RPMI7951 (cell line): ENCODE measurements at places on chromosomes 13 and 19. TPM values are rescaled to one million over a fixed set of nuclear protein-coding genes. Genes with fewer than 3 reads are reported as not detected.

Gene ZNF497
- total RNA-seq, result 0.12 and 0.29 TPM in 2 replicates

Gene UHRF1
- total RNA-seq, result 37.6 and 37.7 TPM in 2 replicates

Gene ACP4
- not detected in 2 replicates for total RNA-seq

Gene CABP5
- not detected in 2 replicates for total RNA-seq
